Activated CD8-positive, alpha-beta T cell treated with anti-CD3 and anti-CD28 coated beads for 36 hours (primary cell): ENCODE measurements at places on chromosomes 13 and 19. TPM values are rescaled to one million over a fixed set of nuclear protein-coding genes. Genes with fewer than 3 reads are reported as not detected.

The GSX1 gene
- total RNA-seq, result not detected

- DNase-seq, result no peak
- no peak overlapping the region for H3K27ac ChIP-seq
- H3K4me1 ChIP-seq, result peaks cover 38% of the 10 kb centered on the region
Observed at GRCh38 chr13:73835138-73835721, 299.0 kb downstream of the KLF12 start.

The RASAL3 gene
- total RNA-seq, result 83.9 TPM

The LGALS14 gene
- total RNA-seq, result 1.8 TPM

DNA sequence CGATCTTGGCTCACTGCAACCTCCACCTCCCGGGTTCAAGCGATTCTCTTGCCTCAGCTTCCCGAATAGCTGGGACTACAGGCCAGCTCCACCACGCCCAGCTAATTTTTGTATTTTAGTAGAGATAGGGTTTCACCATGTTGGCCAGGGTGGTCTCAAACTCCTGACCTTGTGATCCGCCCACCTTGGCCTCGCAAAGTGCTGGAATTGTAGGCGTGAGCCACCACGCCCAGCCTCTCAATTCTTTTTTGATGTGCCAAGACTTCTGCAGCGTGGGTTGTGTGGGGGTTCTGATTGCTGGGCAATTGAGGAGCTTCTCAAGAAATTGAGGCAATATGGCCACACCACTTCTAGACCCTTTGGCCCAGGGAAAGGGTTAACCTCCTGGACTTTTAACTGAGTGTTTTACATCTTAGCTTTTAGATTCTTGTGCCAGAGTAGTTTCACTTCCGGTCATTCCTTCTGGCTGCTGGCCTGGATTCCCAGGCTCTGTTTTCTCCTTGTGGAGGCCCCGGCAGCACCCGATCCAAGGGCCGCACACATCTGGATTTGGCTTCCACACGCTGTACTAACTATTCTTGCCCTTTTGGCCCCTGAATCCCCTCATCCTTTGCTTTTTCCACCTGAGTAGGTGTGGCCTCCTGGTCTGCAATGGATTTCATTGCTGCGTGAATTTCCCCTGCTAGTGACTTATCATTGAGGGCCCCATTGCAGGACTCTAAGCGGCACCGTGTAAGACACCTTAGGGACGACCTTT lies 14.7 kb downstream of the SMARCA4 start:
- no peak for DNase-seq
- peaks cover 44% of the 10 kb centered on the region for H3K4me1 ChIP-seq
- H3K4me3 ChIP-seq, result no peak overlapping the region
- H3K27me3 ChIP-seq, result no peaks in the 10 kb centered on the region
- H3K27ac ChIP-seq, result no peak overlapping the region

The PLPP2 gene
- not detected for total RNA-seq

The ZNF414 gene
- 21.6 TPM for total RNA-seq

DNA sequence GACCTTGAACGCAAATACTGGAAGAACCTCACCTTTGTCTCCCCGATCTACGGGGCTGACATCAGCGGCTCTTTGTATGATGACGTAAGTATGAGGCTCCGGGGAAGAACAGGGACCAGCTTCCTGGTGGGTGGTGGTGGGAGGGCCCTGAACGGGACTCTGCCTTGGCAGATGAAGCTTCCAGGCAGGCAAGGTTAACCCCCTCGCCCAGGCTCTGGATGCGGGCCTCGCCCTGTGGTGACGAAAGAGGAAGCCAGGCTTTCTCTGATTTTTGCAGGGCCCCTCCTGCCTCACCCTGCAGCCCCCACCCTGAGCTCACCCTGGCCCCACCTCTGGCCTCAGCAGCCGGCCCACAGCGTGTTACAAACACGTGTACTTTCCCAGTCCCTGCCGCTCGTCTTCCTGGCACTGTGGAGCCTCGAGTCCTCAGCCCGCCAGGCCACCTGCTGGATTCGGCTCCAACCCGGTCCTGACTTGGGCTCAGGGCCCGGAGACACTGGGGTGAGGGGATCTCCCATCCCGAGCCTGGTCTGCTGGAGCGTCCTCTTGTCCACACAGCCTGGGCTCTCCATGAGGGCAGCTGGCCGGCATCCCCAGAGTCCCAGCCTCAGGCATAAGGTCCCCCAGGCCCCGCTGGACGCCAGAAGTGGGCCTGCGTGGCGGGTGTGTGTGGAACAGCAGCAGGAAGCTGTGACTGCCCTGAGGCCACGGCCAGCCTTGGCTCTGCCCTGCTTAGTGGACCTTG lies 72.4 kb downstream of the KDM4B start:
- no peaks in the 10 kb centered on the region for H3K27me3 ChIP-seq
- no peak overlapping the region for H3K27ac ChIP-seq
- DNase-seq, result no peak
- H3K36me3 ChIP-seq, result peaks cover 5% of the 10 kb centered on the region
- H3K4me3 ChIP-seq, result no peak overlapping the region
- H3K4me1 ChIP-seq, result no peaks in the 10 kb centered on the region

- no peak overlapping the region for H3K4me3 ChIP-seq
- no peaks in the 10 kb centered on the region for H3K36me3 ChIP-seq
- H3K27ac ChIP-seq, result no peak overlapping the region
- peak; percentile 53 for DNase-seq
- peaks cover 37% of the 10 kb centered on the region for H3K27me3 ChIP-seq
- H3K4me1 ChIP-seq, result peaks cover 36% of the 10 kb centered on the region
Observed at GRCh38 chr13:24684600-24684998, 4.4 kb downstream of the ATP12A start.

The ONECUT3 gene
- total RNA-seq, result not detected

DNA sequence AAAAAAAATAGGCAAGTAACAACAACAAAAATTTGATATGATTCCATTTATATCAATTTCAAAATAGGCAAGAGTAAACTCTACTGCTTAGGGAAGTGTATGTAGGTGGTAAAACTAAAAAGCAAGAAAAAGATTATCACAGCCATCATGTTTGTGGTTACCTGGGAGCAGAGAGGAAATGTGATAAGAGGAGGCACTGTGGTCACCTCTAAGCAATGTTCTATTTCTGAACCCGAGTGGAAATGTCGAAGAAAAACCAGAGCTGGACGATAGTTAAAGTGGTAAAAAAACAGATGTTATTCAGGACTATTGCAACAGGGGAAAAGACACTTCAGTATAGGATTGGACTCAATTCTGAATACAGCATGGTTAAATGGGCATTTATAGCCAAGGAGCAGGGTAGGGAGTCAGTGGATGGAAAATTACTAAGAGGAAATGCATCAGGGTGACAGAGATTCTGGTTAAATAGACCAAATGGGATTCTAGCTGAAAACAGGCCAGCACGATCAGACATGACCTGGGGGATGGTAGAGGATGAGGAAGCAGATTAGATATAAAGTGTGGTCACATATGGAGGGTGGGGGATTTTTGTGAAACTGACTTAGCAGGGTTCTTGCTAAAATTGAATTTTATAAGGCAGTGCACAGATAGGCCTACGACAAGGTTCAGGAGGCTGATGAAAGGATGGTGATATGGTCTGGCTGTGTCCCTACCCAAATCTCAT lies 6.0 kb upstream of the TEX30 start:
- H3K27me3 ChIP-seq, result no peaks in the 10 kb centered on the region
- H3K4me3 ChIP-seq, result peak overlapping the region; percentile 45
- H3K4me1 ChIP-seq, result peaks cover 34% of the 10 kb centered on the region
- peak overlapping the region; percentile 96 for H3K27ac ChIP-seq
- peak; percentile 65 for DNase-seq

DNA sequence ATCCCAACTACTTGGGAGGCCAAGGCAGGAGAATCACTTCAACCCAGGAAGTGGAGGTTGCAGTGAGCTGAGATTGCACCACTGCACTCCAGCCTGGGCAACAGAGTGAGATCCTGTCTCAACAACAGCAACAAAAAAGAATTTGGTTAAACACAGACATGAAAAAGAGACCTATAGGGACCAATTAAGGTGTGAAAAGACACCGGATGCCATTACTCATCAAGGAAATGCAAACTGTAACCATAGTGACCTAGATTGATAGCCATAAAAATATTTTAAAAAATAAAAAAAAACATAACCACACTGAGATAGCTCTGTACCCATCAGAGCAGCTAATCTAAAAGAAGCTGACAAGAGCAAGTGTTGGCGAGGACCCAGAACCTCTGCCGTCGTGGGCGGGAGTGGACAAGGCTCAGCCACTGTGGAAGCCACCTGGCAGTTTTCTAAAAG lies 37.1 kb upstream of the ISYNA1 start:
- H3K27ac ChIP-seq, result peak overlapping the region; percentile 34
- H3K4me1 ChIP-seq, result peaks cover 65% of the 10 kb centered on the region
- DNase-seq, result peak; percentile 28
- peaks cover 2% of the 10 kb centered on the region for H3K36me3 ChIP-seq
- H3K4me3 ChIP-seq, result no peak overlapping the region

The ZNF560 gene
- total RNA-seq, result 0.11 TPM

DNA sequence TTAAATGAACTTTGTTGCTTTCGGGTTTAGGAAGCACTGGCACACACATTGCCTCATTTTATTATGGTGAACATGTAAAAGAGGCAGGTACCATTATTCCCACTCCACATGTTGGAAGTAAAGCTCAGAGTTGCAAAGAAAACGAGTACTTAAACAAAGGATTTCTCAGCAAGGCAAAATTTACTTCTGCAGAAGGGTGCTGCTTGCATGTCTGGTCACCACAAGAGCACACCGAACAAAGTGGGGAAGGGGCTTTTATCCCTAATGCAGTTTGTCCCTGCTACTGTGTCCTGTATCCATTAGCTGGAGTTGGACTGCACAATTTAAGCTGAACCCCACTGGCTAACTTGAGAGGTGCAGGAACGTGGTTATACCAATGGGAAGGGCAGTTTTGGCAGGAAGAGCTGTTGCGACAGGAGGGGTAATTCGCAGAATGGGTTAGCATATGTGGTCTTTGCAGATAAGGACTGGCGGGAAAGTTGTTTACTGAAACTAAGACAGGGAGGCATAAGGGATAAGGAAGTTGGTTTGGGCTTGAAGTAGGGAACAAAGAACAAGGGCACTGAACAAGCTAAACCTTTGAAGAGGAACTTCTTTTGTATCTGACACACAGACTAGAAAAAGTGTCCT lies 545.5 kb downstream of the UQCRFS1 start:
- H3K36me3 ChIP-seq, result no peaks in the 10 kb centered on the region
- DNase-seq, result no peak
- H3K27ac ChIP-seq, result no peak overlapping the region
- H3K4me3 ChIP-seq, result no peak overlapping the region
- peaks cover 1% of the 10 kb centered on the region for H3K27me3 ChIP-seq
- no peaks in the 10 kb centered on the region for H3K4me1 ChIP-seq

- H3K4me3 ChIP-seq, result no peak overlapping the region
- no peaks in the 10 kb centered on the region for H3K4me1 ChIP-seq
- DNase-seq, result peak; percentile 41
- H3K27ac ChIP-seq, result no peak overlapping the region
- peaks cover 2% of the 10 kb centered on the region for H3K27me3 ChIP-seq
- no peaks in the 10 kb centered on the region for H3K36me3 ChIP-seq
Observed at GRCh38 chr19:11227195-11227886, 12.1 kb upstream of the ANGPTL8 start.

- no peak within 1 kb of the TSS for H3K27ac ChIP-seq
- H3K27me3 ChIP-seq, result peaks cover 57% of the 10 kb centered on the region
- DNase-seq, result peak; percentile 49
Observed at GRCh38 chr19:17687857-17688784, at the start of gene UNC13A. UNC13A (minus strand) TSS chr19:17688354; CDS start chr19:17688199, 155 bp downstream.

The GFY gene
- not detected for total RNA-seq

The PABPC3 gene
- total RNA-seq, result 1.8 TPM

GRCh38 chr19:14114854-14115253 lies 2.7 kb downstream of the PRKACA start:
- DNase-seq, result peak; percentile 78
- H3K27me3 ChIP-seq, result no peaks in the 10 kb centered on the region
- H3K4me1 ChIP-seq, result peaks cover 58% of the 10 kb centered on the region
- H3K4me3 ChIP-seq, result no peak overlapping the region

The ANGPTL8 gene
- total RNA-seq, result not detected

The SOX1 gene
- total RNA-seq, result not detected

DNA sequence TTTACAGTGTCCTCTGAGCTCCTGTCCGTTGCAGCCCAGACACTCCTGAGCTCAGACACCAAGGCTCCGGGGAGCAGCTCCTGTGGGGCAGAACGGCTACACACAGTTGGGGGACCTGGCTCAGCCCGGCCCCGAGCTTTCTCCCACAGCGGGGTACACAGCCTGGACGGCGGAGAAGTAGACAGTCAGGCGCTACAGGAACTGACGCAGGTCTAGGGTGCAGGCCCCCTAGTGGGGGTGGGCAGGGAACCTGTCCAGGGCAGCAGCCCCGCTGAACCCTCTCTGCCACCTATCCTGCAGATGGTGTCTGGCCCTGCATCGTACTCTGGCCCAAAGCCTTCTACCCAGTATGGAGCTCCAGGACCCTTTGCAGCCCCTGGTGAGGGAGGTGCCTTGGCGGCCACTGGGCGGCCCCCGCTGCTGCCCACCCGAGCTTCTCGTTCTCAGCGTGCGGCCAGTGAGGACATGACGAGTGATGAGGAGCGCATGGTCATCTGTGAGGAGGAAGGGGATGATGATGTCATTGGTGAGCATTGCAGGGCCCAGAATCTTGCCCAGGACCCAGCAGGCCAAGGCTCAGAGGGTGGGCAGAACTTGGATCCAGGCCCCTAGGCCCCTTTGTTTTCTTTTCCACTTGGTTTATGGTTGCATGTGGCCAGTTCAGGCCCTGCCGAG lies 12.9 kb upstream of the PRR19 start:
- no peak overlapping the region for H3K4me3 ChIP-seq
- H3K27ac ChIP-seq, result no peak overlapping the region
- H3K4me1 ChIP-seq, result peaks cover 18% of the 10 kb centered on the region
- peaks cover 16% of the 10 kb centered on the region for H3K36me3 ChIP-seq
- no peak for DNase-seq

DNA sequence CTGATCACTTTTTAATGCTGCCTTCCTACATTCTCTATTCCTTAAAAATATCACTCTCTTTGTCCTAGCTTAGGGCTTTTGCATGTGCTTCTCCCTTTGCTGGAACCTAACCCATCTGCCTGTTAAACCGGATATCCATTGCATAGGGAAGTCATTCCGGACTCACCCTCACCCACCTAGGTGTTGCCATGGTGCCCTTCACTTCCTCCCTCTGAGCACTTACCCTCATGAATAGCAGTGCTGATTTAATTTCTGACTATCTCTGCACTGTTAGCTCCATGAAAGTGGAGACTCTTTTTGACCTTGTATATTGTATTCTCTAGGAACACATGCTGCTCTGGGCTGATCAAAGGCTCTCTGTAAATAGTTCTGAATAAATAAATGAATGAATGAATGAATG lies 401.9 kb downstream of the PCDH20 start:
- H3K27ac ChIP-seq, result no peak overlapping the region
- DNase-seq, result no peak
- H3K27me3 ChIP-seq, result no peaks in the 10 kb centered on the region
- H3K4me3 ChIP-seq, result no peak overlapping the region
- no peaks in the 10 kb centered on the region for H3K4me1 ChIP-seq
